Activated CD4-positive, alpha-beta T cell treated with anti-CD3 and anti-CD28 coated beads for 36 hours (primary cell): ENCODE measurements at places on chromosomes 1 and 21. TPM values are rescaled to one million over a fixed set of nuclear protein-coding genes. Genes with fewer than 3 reads are reported as not detected.

FAM151A gene
- not detected for total RNA-seq

DNA sequence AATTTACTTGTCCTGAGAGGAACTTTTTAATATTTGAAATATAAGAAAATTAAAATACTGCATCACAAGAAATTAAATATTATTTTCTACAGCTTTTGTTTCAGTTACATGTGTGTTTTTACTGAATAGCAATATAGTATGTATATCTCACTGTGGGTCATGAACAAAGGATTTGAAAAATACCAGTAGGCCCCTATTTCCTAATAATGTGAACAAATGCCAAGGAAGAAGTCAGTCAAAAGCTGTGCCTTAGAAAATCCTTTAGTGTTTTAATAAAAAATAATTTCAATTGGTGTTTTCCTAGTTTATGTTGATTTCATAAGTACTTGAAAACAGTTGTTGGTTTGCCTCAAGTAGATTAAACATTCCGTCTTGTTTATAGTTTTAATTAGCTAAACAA is 46.7 kb downstream of the SMYD3 start:
- no peak overlapping the region for H3K4me3 ChIP-seq
- H3K4me1 ChIP-seq: peaks cover 16% of the 10 kb centered on the region
- no peak overlapping the region for H3K27ac ChIP-seq
- H3K36me3 ChIP-seq: peaks cover 8% of the 10 kb centered on the region
- H3K27me3 ChIP-seq: no peaks in the 10 kb centered on the region

DNA sequence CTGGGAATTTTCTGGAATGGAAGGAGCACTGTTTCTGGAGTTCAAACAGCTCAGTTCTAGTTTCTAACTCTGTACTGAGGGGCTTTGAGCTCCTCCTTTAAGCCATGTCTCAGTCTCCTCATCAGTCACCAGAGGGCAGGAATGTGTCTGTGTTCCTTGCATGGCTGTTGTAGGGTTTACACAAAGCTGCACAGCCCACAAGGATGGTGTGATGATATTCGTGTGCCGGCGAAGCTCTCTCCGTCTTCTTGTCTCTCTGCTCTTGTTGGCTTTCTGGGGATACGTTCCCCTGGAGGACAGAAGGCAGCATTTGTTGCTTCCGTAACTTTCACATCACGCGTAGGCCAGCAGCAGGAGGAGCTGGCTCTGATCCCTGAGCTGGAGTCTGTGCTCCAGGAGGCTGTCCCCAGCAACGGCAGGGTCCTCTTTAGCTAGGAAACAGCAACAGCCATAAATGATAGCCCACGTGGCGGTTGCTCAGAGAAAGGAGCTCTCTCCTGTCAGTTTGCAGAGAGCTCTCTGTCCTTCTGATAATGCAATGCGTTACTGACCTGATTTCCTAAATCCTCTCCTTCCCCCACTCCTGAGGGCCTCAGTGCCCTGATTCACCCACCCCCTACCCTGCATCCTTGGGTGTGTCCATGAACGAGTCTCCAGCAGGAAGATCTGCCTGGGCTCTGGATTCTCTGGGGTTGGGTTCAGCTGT is 189.2 kb upstream of the VAMP3 start:
- H3K36me3 ChIP-seq: no peaks in the 10 kb centered on the region
- no peaks in the 10 kb centered on the region for H3K4me1 ChIP-seq
- no peak for DNase-seq
- no peak overlapping the region for H3K4me3 ChIP-seq
- H3K27me3 ChIP-seq: no peaks in the 10 kb centered on the region

ZNF648 gene
- total RNA-seq: not detected

DNA sequence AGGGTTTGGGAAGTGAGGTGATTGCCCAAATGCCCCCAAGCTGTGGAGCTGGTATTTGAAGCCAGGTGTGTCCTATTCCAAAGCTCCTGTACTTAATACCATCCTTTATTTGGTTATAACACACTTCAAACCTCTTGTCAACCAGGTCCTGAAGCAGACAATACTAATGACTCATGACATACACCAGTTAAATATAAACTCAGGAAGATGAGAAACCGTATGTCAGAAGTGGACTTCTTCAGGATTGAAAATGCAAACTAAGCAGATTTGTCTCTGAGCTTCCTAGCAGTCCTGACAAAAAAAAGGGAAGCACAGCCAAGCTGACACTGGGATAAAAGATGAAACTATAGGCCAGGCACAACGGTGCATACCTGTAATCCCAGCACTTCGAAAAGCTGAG is 70.6 kb downstream of the ALPL start:
- no peak for DNase-seq
- H3K4me1 ChIP-seq: no peaks in the 10 kb centered on the region
- no peaks in the 10 kb centered on the region for H3K36me3 ChIP-seq
- no peak overlapping the region for H3K4me3 ChIP-seq

DNA sequence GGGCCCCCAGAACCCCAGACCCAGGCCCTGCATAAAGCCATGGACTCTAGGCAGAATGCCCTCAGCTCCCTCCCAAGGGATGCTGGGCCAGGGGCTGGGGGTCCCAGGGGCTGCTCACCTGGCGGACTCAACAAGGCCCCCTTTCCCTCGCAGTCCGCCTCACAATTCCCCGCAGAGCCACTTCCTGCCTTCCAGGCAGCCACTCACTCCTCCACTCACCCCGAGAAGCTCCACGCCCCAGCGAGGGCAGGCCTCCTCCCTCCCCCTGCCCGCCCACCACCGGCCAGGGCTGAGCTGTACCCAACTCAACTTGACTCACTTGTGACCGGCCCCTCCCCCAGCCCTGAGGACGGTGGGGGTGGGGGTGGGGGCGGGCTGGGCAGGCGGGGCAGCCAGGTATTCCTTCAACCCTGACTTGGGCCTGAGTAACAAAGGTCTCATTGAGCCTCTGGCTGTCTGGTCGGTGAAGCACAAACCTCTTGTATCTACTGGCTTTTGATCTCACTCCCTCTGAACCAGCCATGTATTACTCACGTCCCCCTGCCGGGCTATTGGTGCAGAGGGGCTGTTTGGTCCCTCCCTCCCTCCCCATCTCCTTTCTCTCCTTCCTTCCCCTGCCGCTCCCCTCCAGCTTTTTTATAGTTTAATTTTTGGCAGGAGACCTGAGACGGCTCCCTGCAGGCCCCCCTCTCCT is 5.9 kb downstream of the BLACAT1 start:
- peak; percentile 75 for DNase-seq
- peaks cover 40% of the 10 kb centered on the region for H3K27me3 ChIP-seq
- H3K36me3 ChIP-seq: no peaks in the 10 kb centered on the region
- H3K4me3 ChIP-seq: peak overlapping the region; percentile 55
- peaks cover 5% of the 10 kb centered on the region for H3K4me1 ChIP-seq

DNM3 gene
- total RNA-seq: 1.1 TPM

- no peaks in the 10 kb centered on the region for H3K36me3 ChIP-seq
- DNase-seq: no peak
- no peak overlapping the region for H3K27ac ChIP-seq
- H3K4me3 ChIP-seq: no peak overlapping the region
- no peaks in the 10 kb centered on the region for H3K27me3 ChIP-seq
- no peaks in the 10 kb centered on the region for H3K4me1 ChIP-seq
These were observed 47.2 kb downstream of the HSD3B1 start for GRCh38 chr1:119554183-119554582.

DNA sequence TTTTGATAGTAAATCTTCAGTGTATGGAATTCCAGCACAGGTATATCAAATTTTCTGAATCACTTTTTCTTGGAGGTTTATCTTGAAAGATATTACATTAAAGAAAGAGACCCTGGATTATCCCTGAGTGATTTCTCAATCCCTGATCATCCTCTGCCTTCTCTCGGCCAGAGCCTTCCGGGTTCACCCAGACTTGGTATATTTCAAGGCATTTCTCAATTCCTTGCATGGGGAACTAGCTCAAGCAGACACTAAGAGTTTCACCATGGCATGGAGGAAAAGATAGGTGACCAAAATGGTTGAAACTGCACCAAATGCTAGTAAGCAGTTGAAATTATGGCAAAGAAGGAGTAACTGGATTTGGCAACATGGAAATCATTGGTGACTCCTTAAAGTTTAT is 5.7 kb downstream of the VAMP4 start:
- peaks cover 29% of the 10 kb centered on the region for H3K36me3 ChIP-seq
- H3K27ac ChIP-seq: no peak overlapping the region
- DNase-seq: no peak
- peaks cover 36% of the 10 kb centered on the region for H3K4me1 ChIP-seq
- H3K4me3 ChIP-seq: no peak overlapping the region
- no peaks in the 10 kb centered on the region for H3K27me3 ChIP-seq

- no peak overlapping the region for H3K27ac ChIP-seq
- H3K27me3 ChIP-seq: peaks cover 8% of the 10 kb centered on the region
- no peaks in the 10 kb centered on the region for H3K36me3 ChIP-seq
- DNase-seq: no peak
These were observed 28.7 kb downstream of the MARK1 start for GRCh38 chr1:220556641-220557040.

GRCh38 chr1:111204201-111204982 is 3.9 kb upstream of the DENND2D start:
- H3K27me3 ChIP-seq: no peaks in the 10 kb centered on the region
- H3K27ac ChIP-seq: peak overlapping the region; percentile 98
- peak overlapping the region; percentile 96 for H3K4me3 ChIP-seq
- peak; percentile 77 for DNase-seq

GBP2 gene
- 294 TPM for total RNA-seq

GRCh38 chr1:221100611-221101010 is 221.4 kb downstream of the HLX start:
- H3K27me3 ChIP-seq: peaks cover 5% of the 10 kb centered on the region
- H3K27ac ChIP-seq: no peak overlapping the region
- no peaks in the 10 kb centered on the region for H3K36me3 ChIP-seq
- peaks cover 3% of the 10 kb centered on the region for H3K4me1 ChIP-seq
